CD4-positive, alpha-beta memory T cell (primary cell): ENCODE measurements at places on chromosomes 3 and 15.

GRCh38 chr15:57537072-57537471 is 54.6 kb upstream of the MYZAP start:
- no peak for DNase-seq

DNA sequence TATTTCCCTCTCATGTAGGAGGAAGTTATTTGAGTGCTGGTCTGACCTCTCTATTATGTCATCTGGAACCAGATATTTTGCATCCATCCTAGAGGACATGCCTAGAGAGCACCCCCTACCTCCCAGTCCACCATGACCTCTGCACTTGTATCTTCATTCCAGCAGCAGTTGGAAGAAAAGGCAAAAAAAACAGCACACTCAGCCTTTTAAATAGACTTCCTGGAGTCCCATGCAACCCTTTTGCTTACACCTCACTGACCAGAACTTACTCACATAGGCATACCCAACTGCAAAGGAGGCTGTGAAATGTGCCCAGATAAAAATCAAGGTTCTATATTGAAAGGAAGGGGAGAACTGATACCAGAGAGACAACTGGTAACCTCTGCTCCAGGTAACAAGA is 92.3 kb upstream of the FHIT start:
- DNase-seq = no peak

DNA sequence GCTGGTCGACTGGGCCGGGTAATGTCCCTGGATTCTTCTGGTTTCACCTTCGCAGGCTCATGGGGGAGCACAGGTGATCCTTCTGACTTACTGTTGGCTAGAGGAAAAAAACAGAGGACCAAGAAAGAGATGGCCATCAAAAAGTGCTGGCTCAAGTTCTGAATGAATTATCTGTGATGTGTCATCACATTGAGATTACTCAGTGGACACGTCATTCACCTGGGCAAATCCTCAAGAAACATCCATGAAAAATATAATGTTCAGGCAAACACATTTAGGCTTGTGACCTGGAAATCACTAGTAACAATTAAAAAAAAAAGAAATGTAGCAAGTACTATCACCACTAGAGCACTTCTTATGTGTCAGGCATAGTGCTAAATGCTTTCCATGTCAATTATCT is 81.5 kb upstream of the SLC2A2 start:
- DNase-seq = no peak

DNA sequence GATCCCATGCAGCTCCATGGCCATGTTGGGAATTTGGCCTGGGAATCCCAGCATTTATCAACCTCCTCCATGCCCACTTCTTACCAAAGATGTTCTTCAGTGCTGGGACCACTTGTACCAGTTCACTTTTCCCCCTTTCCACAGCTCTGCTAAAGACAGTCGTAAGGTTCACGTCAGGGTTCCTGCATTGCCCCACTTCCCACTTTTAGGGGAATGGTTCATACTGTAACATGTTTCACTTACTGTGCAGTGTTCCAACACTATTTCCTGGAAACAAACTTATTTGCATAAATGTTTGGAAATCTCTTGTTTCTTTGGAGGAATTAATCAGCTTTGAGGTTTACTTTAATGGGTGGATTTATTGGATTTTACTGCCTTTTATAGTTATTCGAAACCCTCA is 17.0 kb downstream of the APH1B start:
- no peak for DNase-seq

DNA sequence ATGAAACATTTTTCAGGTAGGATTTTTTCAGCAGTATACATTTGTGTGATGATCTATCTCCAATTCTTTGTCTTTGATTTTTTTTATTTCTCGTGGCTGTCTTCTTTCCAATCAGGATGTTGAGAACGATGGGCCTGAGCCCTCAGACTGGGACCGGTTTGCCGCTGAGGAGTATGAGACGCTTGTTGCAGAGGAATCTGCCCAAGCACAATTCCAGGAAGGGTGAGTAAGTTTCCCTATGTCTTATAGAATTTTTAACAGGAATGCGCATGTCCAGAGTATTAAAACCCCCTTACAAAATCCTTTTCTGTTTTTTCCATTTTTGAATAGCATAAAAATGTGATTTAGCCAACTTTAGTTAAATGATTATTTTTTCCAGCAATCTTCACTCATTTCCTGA is 90.0 kb downstream of the MSL2 start:
- DNase-seq = no peak

GRCh38 chr3:128698211-128699047 is 27.6 kb upstream of the RAB7A start:
- no peak for DNase-seq

GRCh38 chr15:35481992-35482391 is 64.0 kb downstream of the DPH6 start:
- DNase-seq = no peak

DNA sequence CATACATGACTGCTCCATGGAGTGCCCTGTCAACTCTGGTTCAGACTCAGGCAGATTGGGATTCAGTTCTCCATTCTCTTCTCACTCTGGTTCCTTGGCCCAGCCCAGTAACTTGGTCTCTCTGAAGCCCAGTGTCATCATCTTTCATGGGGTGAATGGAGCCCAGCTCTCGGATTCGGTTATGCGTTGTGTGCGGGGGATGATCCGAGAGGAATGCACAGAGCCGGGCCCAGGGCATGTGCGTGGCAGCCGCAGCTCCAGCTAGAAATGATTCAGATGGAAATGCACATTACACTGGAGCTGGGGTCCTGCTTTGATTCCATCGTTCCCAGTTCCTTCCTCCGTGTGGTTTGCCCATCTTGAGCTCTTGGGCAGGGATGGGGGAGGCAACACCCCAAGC is 189.4 kb downstream of the FEZF2 start:
- DNase-seq = no peak

- DNase-seq = no peak
Observed at GRCh38 chr3:168341192-168341815, 245.6 kb upstream of the GOLIM4 start.

- no peak for DNase-seq
Observed at GRCh38 chr15:68316061-68316804, 38.7 kb downstream of the FEM1B start.

DNA sequence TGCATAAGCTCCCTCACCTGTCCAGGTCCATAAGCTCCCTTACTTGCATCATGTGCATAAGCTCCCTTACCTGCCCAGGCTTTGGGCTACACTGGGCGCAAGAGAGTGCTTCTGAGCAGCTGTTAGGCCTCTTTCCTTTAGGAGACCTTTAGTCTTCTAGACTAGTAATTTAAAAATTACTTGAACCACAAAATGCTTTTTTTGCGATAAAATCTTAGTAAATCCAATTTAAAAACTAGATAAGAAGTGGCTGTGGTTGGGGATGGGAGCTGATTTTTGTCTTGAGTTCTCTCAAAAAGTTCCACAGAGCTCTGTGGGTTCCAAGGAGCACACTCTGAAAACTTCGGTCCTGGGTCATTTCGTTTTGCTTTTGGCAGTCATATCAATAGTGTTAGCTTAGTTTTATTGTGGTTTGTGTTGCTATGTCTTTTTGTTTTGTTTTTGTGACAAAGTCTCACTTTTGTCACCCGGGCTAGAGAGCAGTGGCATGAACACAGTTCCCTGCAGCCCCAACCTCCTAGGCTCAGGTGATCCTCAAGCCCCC is 6.7 kb downstream of the CEMIP start:
- no peak for DNase-seq

GRCh38 chr15:71713191-71713809 is 97.1 kb upstream of the NR2E3 start:
- no peak for DNase-seq

DNA sequence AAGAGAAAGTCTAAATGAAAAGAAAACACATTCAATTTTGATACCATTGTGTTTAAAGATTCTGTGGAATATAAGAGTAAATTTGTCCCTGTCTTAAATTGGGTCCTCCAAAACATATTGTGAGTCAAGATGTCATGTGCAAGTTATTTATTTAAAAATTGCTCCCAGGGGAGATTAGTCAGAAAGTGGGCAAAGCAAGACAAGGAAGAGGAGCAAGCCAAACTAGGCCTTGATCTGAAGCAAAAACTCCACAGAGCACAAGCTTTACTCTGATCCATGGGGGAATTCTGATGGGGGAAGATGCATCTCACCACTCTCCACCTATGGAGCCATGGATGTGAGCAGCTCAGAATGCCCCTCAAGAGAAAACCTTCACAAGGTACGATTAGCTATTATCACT is 342.8 kb upstream of the IL12A start:
- DNase-seq = no peak

DNA sequence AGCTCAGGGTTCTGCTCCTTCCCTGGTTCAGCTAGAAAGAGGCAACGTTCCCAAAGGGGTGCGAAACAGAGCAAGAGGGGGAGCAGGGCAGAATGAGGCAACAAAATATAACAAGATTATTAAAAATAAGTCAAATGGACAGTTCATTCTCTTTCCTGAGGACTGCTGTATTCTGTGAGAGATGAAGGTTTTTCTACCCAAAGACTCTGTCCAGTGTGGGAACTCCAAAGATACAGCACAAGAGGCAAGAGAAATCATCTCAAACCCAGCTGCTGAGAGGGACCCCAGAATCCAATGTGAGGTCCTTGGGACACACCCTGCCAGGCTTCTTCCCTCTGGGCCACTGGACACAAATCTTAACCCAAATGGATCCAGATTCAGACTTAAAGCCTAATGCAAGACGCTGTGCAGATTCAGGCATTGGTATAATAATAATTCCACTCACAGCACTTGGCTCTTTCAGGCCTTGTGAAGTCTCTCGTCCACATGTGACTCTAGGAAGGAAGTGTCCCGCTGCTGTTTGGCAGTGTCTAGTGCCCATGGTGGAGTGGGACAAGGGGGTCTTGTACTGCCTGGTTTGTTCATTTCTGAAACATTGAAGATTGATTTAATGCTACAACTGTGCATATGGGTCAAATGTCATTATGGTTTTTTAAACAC is 14.5 kb upstream of the ARHGAP31 start:
- no peak for DNase-seq

GRCh38 chr3:45988804-45989203 is 6.8 kb downstream of the FYCO1 start:
- DNase-seq = no peak

GRCh38 chr3:157859541-157859940 is 246.7 kb downstream of the SHOX2 start:
- DNase-seq = no peak

GRCh38 chr3:4841225-4841624 is 138.0 kb upstream of the BHLHE40 start:
- no peak for DNase-seq

- no peak for DNase-seq
Observed at GRCh38 chr3:133812872-133813271, 7.3 kb downstream of the SRPRB start.

- no peak for DNase-seq
Observed at GRCh38 chr3:194540274-194540905, 53.6 kb upstream of the ATP13A3 start.

DNA sequence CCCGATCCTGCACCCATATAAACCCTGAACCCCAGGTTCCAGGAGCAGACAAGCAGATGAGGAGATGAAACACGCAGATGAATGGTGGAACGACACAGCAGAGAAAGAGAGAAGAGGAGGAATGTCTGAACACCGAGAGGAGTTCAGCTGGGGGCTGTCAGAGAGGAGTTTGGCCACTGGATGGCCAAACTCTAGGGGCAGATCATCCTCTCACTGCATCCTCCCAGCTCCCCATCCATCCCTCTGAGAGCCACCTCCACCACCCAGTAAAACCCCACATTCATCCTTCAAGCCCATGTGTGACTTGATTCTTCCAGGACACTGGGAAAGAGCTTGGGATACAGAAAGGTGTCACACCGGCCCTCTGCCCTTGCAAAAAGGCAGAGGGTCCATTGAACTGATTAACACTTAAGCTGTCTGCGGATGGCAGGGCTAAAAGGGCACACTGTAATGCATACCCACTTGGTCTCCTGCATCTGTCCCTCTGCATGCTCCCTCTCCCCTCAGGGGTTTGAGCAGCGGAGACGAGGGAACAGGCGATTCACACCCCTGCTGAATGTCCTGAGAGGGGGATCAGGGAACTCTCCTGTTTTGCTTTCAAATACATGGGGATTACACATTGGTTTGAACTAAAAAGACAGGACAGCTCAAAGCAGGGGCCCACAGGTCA is 53.8 kb downstream of the TMED3 start:
- no peak for DNase-seq

DNA sequence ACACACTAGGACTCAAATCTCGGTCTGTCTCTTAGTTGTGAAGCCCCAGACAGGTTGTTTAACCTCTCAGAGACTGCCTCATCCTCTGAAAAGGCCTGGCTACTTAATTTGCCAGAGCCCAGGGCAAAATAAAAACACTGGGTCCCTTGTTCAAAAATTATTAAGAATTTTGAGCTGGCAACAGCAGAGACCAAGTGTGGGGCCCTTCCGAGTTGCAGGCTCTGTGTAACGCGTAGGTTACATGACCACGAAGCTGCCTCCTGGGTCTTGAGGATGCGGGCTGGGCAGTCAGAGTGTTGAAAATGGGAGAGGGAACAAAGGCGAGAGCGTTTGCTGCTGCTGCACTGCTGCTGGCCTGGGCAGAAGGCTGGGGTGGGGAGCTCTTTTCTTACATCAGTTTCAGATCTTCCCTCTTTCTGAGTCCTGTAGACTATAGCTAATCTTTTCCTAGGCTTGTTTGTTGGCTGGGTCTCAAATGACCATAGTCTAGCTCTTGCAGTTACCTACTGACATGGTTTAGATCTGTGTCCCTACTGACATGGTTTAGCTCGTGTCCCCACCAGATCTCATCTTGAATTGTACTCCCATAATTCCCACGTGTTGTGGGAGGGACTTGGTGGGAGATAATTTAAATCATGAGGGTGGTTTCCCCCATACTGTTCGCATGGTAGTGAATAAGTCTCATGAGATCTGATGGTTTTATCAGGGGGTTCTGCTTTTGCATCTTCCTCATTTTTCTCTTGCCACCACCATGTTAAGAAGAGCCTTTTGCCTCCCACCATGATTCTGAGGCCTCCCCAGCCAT is 49.9 kb downstream of the CLEC3B start:
- DNase-seq = no peak

- DNase-seq = no peak
Observed at GRCh38 chr15:67149068-67149772, 83.8 kb downstream of the SMAD3 start.

DNA sequence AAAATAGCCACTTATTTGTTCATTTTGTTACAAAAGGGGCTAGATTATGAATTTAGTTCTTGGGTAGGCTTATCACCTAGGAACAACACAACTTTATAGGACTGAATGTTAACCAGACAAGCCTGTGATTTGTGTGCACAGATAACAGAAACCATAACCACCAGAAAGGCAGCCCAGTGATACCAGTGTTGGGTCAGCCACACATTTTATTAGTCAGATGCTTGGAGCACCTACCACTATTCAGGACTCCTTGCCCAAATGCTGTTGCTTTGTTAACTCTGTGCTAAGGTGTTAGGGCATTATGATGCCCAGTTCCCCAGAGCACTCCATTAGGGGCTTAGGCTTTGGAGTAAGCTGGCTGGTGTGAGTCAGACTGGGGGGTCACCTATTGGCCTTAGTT is 22.5 kb downstream of the PLCL2 start:
- DNase-seq = no peak

DNA sequence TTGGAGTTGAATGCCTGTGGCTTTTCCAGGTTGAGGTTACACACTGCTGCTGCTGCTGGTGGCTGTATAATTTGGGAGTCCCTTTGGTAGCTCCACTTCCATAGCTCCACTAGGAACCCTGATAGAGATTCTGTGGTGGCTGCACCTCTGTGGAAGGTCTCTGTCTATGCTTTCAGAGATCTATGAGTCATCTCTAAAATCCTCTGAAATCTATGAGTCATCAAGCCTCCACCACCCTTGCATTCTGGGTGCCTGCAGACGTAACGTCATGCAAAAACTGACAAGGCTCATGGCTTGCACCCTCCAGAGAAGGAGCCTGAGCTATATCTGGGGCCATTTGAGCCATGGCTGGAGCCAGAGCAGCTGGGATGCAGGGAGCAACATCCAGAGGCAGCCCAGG is 1037.0 kb upstream of the CFAP20DC start:
- DNase-seq = peak; percentile 34

- DNase-seq = peak; percentile 19
Observed at GRCh38 chr3:18891641-18892040, 256.7 kb upstream of the KCNH8 start.
